IMR-90 (cell line): ENCODE measurements at places on chromosomes 7 and 10. TPM values are rescaled to one million over a fixed set of nuclear protein-coding genes. Genes with fewer than 3 reads are reported as not detected.

DNA sequence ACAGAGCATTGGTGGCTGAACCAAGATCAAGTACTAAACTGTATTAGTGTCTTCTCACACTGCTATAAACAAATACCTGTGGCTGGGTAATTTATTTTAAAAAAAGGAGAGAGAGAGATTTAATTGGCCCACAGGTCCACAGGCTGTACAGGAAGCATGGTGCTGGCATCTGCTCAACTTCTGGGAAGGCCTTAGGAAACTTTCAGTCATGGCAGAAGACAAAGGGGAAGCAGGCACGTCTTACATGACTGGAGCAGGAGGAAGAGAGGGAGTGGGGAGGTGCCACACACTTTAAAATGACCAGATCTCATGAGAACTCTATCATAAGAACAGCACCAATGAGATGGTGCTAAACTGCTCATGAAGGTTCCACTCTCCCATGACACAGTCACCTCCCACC is 95.2 kb upstream of the JCAD start:
- no peak for DNase-seq

DNA sequence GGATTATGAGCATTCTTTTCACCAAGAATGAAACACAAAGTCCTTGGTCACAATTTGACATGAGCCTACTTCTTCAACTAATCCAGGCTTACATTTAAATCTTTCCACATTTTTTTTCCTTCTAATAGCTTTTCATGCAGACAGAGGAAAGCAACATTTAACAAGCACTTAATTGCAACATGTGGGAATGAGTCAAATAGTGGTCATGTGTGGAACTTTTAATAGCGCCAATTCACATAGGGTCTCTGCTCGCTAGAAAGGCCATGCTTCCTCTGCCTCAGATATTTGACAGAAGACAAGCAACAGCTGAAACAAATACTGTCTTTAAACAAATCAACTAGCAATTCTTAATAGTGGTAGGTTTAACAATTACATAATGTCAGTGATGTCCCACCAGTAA is 285.9 kb upstream of the ETV1 start:
- no peak for DNase-seq

DNA sequence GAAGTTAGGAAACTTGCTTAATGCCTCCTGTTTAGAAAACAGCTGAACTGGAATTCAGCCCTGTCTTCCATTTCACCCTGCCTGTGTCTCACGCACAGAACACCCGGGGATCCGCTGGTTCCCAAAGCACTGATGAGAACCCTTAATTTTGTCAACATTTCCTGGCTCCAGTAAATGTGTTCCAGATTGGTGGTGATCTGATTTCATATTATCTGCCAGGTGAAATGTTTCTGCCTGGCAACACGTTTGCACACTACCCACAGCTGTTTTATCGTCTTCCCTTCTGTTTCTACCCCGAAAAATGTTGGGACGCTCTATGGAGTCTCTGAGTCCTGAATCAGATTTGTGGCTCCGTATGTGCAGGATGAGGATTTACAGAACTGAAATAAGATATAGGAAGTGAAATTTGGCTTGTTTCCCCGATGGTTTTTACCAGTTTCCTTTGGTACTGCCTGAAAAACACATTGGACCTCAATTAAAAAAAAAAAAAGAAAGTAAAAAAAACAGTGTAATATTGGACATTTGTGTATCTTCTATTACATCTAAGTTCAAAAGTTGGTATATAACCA is 29.0 kb downstream of the MRC1 start:
- no peak for DNase-seq

DNA sequence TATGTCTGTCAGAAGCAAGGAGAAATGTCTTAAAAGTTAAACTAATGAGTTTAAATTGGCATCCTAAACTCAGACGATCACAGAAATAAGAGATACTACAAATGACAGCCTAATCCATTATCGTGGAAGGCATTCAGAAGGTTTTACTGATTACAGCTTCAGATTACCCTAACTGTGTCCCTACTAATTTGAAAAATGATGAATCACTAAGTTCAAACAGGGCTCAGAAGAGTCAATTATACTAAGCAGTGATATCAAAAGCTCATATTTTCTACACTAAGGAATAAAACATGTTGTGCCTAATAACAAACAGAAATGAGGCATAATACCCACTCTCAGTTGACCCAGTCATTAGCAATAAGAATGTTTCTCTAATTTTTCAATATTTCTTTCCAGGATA is 152.0 kb upstream of the NRBF2 start:
- DNase-seq: no peak

INA gene
- total RNA-seq: 4.5 and 6.4 TPM in 2 replicates

DNA sequence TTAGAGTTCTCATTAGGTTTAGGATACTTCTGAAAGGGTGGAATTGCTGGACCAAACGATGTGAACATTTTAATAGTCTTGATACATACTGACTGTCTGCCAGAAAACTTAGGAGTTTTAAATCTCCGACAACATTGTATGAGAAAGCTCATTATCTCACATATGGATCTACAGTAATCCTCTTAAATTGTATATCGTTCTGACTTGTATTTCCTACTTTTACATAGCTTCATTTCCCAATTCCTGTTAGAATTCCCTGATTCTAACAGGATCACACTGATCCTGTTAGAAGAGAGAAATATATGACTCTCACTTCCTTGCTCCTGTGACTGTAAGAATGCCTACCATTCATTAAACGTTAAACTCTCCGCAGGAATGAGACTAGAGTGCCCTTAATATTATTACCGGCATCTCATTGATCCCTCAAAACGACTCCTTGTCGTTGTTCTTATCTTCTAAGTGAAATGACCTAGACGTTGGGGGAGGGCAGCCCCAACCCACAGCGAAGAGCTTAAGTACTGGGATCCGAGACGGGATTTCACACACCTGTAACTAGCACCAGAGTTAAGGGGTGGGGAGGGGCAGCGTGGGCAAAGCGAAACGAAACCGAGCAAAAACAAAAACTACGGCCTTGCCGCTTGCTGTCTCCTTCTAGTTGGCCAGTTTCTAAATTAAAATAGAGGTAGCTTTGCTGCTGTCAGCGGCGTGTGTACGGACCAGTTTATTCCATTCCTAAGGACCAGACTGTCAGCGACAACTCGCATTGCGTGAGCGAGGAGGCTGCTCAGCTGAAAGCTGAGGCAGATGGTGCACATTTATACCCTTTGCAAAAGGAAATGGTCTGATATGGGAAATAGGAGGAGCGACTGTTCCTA is 678 bp upstream of the TMEM106B start:
- peak; percentile 8 for DNase-seq

CXCL12 gene
- 15.8 and 16.9 TPM in 2 replicates for total RNA-seq

GRCh38 chr7:18861514-18862118 is 255.8 kb downstream of the TWIST1 start:
- peak; percentile 85 for DNase-seq

- DNase-seq: peak; percentile 45
These were observed 156.8 kb downstream of the FAM107B start for GRCh38 chr10:14617852-14618251.

DNA sequence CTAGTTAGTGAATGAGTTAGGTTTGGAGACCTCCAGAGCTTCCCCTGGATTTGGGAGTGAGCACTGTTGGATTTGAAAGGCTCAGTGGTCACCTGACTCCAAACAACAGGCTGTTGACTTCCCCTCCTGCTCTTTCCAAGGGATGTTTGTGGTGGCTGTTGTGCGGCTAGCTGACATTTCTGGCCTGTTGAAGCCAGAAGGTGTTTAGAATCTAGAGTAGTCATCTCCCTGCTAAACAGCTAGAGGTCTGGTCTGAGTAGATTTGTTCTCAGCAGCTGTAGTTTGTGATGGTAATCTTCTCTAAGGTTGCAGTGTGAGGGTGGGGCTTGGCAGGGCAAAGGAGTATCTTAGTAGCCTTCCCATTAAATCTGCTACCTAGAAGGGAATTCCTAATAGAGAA is 30.1 kb downstream of the BPGM start:
- no peak for DNase-seq

DNA sequence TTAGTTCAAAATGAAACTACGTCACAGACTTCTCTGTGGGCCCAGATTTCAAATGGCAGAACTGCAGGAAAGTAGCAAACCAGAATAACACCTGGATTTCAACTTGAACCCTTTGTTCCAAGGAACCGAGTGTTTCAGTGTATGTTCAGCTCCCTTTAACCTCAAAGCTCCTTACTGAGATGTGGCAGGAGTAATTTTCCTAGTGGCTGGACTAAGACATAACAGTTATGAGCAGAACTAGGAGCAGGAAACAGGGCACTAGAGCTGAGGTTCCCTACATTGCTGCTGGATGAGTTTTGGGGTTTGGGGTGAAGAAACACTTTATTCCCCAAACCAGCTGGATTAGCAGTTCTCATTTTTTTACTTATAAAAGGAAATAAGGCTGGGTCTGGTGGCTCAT is 50.1 kb downstream of the NSUN6 start:
- no peak for DNase-seq

DNA sequence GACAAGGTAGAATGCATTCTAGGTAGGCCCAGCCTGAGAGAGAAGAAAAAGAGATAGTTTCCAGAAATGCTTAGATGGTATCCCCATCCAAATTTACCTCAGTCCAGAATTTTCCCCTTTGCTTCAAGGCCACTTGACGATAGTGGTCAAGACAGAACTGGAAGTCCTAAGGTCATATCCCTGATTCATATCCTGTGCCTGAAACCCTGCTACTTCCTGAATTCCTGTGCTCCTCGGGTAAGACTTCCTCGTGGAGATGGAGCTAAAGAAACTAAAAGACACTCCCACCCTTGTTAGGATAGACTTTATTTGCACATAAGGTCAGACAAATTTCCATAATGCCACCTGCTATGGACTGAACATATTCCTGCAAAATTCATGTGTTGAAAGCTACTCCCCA is 175.9 kb downstream of the EVX1 start:
- no peak for DNase-seq

DNA sequence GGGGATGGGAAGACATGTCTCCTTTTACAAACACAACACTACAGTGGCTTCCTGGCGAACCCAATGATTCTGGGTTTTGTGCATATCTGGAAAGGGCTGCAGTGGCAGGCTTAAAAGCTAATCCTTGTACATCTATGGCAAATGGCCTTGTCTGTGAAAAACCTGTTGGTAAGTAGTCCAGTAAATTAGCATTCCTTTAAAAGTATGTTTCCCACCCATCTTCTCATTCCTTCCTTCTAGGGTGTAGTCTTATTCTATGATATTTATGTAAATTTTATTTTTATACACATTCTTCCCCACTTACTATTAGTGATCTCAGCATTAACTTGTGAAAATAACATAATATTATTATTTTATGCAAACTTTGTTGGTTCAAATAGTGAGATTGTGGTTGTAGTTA is 206.9 kb downstream of the ATRNL1 start:
- no peak for DNase-seq

DNA sequence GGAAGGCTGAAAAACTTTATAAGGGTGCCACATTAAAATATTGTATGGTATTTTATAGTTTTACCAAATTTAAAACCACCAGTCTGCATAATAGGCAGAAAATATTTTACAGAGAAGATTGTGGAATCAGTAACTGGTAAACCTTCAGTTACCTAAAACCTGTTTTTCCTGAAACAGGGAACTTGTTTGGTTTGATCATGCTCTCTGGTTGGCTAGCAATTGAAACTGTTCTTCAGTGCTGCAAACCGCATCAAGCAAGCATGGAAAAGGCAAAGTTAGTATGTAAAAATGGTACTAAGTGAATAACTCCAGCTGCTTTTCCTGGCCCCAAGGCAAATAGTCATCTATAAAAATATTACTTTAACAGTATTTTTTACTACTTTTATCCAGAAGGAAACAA is 316.9 kb upstream of the LRRN3 start:
- no peak for DNase-seq

- DNase-seq: peak; percentile 62
These were observed 5.6 kb downstream of the AVL9 start for GRCh38 chr7:32500922-32501341.

RAPGEF5 gene
- total RNA-seq: 0.18 and 0.28 TPM in 2 replicates

GRCh38 chr7:14858410-14858809 is 44.1 kb downstream of the DGKB start:
- no peak for DNase-seq

- DNase-seq: no peak
These were observed 18.6 kb downstream of the SFTPD start for GRCh38 chr10:79930267-79930666.

RET gene
- total RNA-seq: 0.18 and 0.28 TPM in 2 replicates

KCNH2 gene
- 0.56 and 0.90 TPM in 2 replicates for total RNA-seq

GRCh38 chr7:102079140-102080018 is 207.3 kb upstream of the SH2B2 start:
- no peak for DNase-seq

GRCh38 chr7:41822259-41822817 is 119.4 kb upstream of the INHBA start:
- DNase-seq: no peak

GPR85 gene
- 5.0 and 5.4 TPM in 2 replicates for total RNA-seq
